Stimulated activated CD8-positive, alpha-beta memory T cell treated with anti-CD3 and anti-CD28 coated beads, Interleukin-7, amount 100 ng/mL, for 1 hour (primary cell): ENCODE measurements at places on chromosomes 2 and 18.

DNA sequence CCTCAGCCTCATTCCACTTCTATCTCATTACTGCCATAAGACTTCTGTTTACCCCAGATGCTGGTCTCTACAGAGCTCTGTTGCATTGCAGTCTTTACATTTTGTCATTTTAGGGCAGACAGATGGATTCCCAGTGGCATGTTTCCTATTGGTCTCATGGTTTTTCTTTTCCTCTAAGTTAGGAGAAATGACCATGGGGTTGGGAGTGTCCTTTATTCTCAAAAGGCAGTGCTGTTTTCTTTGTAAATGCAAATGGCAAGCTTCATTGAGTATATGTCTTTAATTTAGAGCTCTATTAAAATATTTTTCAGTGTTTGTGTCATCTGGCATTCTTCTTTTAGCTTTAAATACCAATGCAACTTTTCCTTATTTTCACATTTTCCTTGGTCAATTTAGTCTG, 57.0 kb downstream of the MSTN start:
- no peak for DNase-seq

- DNase-seq, result no peak
These were observed 97.9 kb upstream of the ATL2 start for GRCh38 chr2:38474715-38475566.

GRCh38 chr2:10884574-10884975, 27.2 kb upstream of the KCNF1 start:
- no peak for DNase-seq

DNA sequence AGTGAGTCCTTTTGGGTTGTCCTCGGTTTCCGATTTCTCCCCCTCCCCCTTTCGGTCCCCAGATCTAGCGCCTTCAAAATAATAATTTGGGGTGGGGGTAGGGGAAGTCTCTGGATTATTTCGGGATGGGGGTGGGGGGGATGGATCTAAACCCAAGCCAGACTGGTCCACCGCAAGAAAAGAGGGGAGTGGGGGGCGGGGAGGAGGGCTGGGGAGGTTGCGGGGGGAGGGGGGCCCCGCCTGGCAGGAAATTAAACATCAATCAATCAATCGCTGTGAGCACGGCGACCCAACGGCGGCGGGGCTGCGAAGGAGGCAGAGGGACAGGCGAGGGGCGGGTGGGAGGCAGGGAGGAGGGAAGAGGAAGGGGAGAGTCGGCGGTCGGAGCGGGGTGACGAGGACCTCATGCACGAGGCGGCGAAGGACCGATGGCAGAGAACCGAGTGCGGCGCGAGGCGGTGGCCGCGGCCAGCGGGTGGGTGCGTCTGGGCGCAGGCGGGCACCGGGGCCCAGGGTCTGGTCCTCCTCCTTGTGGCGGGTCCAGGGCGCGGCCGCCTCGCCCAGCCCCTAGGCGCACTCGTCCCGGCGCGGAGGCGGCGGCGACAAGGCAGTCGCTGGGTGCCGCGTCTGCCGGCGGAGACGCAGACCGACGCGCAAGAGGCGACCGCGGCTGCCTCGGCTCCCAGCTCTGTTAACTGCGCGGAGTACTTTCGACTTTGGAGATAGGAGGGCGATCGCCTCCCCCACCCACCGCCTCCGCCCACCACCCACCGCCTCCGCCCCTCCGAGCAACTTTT, 468 bp upstream of the SATB2 start:
- no peak for DNase-seq

- no peak for DNase-seq
These were observed 35.1 kb downstream of the LOXHD1 start for GRCh38 chr18:46621871-46622270.
